Iris pigment epithelial cell (primary cell): ENCODE measurements at places on chromosomes 7 and 10.

DNA sequence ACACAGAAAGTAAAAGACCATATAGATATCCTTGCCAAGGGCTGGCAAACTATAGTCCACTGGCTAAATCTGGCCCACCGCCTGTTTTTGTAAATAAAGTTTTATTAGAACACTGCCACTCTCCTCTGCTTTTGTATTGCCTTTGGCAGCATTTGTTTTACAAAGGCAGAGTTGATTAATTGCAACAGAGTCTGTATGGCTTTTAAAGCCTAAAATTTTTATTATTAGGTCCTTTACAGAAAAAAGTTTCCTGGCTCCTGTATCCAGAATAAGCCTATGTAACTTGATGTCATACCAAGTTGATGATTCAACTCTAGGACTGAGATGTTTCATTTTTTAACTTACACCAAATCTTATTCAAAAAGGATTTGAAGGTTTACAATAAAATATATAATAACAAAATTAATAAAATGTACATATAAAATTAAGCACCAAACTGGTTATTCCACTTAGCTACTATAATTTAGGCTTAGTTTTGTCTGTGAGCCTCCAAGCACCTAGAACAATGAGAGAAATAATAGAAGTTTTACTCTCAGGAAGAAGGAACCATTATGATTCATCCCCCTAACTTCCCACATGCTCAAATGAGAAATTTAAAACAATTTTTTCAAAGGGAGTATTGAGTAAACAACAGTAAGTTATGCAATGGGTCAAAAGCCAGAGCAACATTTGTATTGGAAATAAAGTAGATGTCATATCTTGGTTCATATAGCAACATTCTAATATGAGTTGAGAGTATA is 31.9 kb downstream of the CPED1 start:
- DNase-seq, result peak; percentile 85

- peak; percentile 40 for DNase-seq
Observed at GRCh38 chr10:93541402-93542357, 24.8 kb upstream of the FFAR4 start.

GRCh38 chr7:90629297-90629918 is 33.3 kb downstream of the CDK14 start:
- peak; percentile 60 for DNase-seq

DNA sequence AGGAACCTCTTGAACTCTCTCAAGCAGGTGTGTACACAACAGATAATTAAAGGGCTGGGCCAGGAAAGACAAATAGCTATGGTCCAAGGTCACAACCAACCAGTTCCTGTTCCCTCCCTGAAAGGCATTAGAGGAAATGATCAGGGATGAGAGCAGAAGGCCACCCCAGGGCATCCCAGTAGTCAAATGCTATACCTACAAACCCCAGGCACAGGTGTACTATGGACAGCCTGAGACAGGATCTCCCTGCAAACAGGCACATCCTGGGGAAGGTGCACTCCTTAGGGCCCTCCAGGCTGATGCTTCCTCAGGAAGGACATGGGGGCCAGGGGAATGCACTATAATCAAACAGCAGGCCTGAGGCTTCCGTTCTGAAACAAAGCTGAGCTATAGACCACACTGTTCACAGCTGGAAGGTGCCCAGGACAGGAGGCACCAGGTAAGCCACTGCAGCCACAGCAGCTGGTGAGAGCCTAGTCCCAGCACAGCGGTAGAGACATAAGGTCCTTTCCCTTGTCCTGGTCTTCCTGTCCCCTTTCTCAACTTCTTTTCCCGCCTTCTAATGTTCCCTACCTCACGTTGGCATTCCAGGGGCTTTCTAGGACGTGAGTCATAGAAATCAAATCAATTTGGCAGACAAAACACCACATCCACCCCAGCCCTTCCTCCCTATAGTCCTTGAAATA is 13.3 kb downstream of the PARP12 start:
- peak; percentile 30 for DNase-seq

DNA sequence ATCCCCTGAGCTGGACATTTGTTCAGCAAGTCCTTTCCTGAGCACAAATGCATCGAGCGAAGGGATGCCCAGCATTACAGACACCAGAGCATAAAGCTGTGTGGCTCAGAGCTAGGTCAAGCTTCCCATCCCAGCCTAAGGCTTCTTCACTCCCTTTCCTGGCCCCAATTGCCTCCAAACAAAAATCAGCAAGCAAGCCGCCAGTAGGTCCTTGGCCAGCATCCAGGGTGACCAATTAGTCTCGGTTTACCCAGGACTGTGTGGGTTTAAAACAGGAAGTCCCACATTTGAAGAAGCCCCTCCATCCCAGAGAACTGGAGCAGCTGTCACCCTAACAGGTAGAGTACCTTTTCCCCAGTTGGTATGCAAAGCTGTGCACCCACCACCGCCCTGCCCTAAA is 51.2 kb downstream of the PRKAG2 start:
- DNase-seq, result no peak

GRCh38 chr10:48478980-48479811 is 125.7 kb downstream of the ARHGAP22 start:
- no peak for DNase-seq

DNA sequence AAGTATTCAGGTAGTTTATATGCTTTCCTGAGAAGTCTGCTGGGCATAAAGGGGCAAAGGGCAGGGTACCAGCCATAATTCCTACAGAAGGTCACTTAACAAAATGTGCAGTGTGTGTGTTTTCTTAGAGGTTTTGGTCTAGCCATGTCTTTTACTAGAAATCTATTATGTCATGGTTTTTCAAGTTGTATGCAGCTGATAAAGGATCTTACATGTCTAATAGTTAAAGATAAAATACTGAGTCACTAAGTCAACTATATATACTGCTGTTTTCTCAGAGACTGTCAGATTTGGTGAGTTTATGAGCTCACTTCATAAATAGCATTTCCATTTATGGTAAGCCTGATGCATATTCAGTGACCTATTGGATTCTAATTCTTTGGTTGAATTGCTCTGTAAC is 7.7 kb downstream of the CASP2 start:
- DNase-seq, result peak; percentile 78

- peak; percentile 70 for DNase-seq
Observed at GRCh38 chr10:89207181-89207800, at the start of gene CH25H. CH25H (minus strand) TSS chr10:89207317; CDS start chr10:89207292, 25 bp downstream.

DNA sequence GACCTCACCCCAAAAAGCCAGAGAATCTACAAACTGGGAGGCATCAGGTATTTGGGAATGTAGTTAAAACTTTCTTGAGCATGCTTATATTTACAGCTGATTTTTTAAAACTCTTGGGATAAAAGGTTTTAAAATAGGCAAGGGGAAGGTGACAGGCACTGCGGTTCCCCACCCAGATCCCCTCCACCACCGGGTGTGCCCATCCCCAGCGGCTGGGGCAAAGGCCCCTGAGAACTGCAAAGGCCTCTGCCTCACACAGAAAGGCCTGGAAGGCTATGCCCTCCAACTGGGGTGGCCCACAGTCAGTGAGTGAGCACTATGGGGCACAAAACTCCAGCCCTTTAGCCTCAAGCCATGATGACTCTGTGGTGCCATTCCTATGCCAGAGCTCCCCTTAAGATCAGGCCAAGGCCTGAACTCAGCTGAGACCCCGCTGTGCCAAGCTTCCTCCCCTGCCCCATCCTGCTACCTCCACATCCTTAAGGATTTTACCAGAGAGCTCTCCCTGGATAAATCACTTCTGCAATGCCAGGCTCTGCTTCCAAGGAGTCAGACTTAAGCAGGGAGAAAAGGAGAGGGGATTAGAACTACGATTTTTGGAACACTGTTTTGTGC is 299.1 kb downstream of the GRID1 start:
- DNase-seq, result no peak

GRCh38 chr7:79622781-79623180 is 169.3 kb upstream of the MAGI2 start:
- DNase-seq, result no peak

DNA sequence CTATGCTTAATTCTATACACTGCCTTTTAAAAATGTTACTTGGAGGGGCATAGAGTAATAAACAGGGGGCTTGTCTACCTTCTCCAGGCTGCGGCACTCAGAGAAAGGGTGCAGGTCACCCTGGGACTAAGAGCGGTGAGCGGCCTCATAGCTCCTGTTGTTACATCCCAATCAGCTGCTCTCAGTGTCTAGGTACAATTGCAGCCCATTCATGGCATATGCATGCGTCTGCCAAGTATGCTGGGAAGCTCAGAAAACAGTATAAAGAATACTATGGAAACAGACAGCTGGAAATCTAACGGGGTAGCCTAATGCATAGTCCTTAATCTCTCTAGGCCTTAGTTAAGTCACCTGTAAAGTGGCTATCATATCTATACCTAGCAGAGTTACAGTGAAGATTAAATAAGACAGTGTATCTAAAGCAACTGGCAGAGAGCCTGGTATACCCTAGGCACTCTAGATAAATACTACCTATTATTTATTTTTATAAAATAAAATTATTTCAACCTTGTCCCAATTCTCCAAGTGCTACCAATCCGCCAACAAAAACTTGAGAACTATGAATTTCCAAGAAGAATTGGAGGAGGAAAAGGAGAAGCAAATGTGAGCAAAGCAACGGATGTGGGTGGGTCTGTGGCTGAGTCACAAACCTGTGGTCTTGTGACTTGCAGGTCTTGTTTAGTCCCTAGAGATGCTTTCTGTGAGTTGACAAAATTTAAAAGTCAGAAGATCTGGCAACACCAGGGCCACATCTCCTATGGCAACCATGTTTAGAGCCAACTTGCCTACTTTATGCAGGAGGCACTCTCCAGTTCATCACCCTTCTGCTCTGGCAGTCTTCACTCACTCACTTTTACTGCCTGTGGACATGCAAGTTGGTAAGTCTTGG is 183.0 kb downstream of the RAPGEF5 start:
- DNase-seq, result no peak

DNA sequence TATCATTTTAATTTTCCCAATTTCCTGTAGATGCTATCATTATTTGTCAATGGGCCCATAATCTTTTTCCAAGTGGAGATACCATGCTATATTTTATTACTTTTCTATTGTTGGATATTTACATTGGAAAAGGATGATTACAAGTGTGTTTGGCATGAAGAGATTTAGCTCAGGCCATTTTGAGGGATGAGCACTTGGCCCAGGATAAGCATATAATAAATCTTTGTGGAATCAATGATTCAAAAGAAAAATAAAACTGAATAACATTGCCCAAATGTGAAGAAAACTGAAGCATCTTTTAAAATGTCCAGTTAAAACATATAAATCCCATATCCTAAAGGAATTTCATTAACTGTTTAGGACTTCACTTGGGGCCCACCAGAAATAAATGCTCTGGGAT is 260.9 kb upstream of the BMPER start:
- DNase-seq, result no peak

- no peak for DNase-seq
Observed at GRCh38 chr7:131619336-131620305, 63.2 kb upstream of the PODXL start.

- DNase-seq, result peak; percentile 52
Observed at GRCh38 chr10:68082872-68083271, 7.8 kb upstream of the HERC4 start.

DNA sequence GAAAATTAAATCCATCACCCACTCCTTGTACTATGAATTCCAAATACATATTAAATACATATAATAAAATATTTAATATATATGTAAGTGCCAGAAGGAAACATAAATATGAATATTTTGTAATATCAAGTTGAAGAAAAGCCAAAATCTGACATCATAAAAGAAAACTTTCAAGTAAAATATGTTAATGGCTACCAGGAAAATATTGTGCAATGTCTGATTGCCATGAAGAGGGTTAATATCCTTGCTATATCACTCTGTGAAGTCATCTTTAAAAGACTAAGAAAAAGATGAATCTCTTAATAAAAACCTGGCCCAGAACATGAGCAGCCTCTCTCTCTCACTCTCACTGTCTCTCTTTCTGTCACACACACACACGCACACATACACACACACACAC is 130.2 kb downstream of the EGFR start:
- DNase-seq, result peak; percentile 74

GRCh38 chr7:4204513-4205165 is 477.5 kb upstream of the FOXK1 start:
- DNase-seq, result no peak

- no peak for DNase-seq
Observed at GRCh38 chr7:124956160-124956559, 26.5 kb upstream of the POT1 start.

GRCh38 chr7:64642046-64642445 is 23.9 kb upstream of the ZNF107 start:
- no peak for DNase-seq
